ENCODE measurements at places on chromosomes 4 and X.
A peak's percentile ranks its signal among the peaks of the same experiment; 100 is the strongest.

DNA sequence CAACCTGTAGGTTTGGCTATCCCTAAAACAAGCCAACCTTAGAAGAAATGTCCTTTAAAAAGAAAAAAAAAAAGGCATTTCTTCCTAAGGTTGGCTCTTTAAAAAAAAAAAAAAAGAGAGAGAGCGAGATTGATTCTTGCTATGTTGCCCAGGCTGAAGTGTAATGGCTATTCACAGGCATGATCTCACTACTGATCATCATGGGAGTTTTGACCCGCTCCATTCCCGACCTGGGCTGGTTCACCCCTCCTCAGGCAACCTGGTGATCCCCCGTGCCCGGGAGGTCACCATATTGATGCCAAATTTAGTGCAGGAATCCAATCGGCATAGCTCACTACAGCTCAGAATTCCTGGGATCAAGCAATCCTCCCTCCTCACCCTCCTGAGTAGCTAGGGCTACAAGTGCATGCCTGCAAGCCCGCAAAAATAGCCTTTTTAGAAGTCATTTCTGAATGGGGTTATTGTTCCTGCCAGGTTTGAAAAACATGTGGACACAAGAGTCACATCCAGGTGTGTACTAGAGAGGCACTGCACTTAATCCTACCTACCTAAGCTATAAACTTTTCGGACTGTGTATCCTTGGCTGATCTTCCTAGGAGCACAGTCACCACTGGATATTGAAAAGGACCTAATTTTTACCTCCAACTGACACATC, 61.4 kb upstream of the ZCCHC13 start:
- no peak for DNase-seq

DNA sequence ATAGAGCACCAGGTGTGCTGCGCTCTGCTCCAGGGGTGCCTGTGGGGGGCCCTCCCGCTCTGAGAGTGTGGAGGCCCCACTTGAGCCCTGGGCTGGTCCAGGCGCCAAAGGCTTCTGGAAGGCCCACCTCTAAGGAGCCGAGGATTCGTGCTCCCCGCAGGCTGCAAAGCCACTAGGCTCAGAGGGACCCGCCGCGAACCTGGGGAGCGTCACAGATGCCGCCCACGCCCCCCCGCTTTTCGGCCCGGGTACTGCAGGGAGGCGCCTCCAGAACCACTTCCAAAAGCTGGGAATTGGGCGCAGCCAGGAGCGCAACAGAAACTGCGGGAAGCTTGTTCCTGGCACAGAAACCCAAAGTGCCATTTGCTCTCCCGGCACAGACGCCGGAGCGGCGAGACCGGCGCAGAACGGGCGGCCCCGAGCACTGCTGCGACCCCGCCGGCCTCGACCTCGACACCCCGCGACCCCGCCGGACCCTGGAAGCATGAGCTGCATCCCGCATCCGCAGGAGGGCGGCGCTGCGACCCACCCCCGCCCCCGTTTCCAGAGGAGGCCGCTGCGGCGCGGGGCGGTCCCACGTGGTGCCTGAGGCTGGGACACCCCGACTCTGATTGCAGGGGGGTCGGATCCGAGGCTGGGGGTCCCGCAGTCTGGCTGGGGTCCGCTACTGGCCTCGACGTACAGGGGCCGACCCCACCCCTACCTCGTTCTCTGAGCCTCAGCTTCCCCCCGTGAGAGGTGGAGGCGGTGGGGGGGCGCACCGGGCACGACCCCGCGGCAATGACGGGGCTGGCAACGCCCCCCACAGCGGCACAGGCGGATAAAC, 30.8 kb downstream of the CPLX1 start:
- no peak for DNase-seq

DNA sequence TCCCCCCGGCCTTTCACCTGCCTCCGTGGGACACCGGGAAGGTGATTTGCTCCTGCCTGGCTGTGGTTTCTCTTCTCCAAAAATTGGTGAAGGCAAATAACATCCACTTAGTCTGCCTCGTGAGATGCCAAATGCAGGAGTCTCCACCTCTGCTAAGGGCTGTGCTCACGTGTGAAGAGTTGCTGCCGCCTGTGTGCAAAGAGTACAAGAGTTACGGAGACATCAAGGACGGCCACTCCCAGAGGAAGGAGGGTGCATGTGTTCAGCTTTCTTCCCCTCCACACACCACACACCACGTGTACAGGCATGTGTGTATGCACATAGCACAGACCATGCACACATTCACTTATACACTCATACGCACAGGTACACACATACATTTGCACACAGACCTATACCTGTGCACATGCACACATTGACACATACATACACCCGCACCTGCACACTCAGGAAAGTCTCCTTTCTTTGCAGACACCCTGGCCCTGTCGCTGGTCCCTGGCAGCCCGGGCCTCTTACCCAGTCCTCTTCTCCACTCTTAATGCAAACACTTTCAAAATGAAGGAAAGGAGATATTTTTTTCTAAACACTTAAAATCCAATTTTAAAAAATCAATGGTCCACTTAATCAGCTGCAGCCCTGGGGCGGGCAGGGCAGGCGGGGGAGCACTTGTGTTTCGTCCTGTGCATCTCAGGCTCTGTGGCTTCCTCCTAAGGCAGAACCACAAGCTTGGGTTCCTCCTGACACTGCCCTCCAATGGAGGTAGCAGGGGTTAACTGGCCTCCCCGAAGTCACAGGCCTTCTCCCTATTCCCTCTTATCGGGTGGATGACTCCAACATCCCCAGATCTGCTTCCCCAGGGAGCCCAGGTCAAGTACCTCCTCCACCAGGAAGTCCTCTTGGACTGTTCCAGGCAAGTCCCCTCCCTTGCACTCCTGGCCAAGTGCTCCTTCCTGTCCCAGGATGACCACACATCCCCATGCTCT, 103.0 kb downstream of the CPZ start:
- no peak for DNase-seq

GRCh38 chr4:78774417-78774816, 1.7 kb upstream of the BMP2K start:
- DNase-seq, result peak; percentile 23

DNA sequence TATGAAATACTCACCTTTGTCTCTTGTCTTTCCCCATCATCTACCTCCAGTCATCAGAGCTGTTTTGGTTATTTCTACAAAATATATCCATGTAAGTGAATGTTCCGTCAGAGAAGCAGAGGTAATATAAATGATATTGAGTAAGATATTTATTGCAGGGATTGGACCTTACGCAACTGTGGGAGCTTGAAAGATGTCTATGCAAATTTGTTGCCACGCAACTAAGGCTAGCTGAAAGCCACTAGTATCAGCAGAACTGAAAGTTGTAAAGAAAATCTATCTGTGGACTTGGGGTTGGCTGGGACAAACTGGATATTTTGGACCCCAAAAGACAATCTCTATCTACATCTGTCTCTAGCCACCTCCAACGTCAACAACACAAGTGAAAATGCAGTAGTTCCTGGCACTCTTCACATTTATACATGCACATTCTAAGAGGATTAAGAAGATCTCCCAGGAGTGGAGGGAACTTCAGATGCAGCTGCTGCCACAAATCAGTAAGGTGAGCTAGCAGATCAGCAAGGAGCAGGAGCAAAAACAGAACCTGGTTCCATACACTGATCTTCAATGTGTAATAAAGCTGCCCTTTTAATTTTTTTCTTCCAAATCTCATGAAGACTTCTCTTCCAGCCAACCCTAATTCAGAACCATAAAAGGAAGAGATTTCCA, 8.5 kb upstream of the CCSER1 start:
- no peak for DNase-seq

DNA sequence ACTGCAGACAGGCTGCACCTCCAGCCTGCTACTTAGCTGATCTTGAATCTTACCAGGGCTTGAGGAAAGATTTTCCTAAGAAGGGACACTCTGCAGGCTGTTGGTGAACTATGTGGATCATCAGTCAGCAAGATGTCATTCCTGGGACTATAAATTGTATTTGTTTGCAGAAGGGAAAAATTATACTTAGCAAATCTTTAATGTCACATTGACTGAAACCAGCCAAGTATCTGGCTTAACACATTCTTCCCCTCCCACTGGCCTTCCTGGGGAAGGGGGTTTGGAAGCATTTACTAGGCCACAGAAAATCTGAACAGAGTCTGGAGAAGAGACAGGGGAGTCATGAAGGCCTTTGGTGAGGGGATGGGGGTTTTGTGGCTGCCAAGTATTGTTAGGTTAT, 156.7 kb upstream of the EOLA2 start:
- no peak for DNase-seq

DNA sequence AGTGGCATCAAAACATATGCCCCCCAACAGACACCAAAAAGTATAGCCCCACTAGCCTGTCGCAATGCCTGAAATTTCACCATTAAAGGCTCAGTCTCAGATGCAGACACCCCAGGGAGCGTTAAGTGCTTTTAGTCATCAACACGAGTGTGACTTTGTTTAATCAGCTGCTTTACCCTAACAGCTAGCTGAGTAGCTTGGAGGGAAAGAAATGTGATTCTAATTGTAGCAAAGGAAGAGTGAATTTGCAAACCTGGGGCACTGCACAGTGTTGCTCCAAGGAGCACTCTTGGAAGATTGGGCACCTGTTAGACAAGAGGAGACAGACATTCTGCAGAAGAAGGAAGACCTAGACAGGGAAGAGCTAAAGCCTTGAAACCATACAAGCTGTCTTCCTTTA, 145.1 kb downstream of the BEND2 start:
- no peak for DNase-seq

DNA sequence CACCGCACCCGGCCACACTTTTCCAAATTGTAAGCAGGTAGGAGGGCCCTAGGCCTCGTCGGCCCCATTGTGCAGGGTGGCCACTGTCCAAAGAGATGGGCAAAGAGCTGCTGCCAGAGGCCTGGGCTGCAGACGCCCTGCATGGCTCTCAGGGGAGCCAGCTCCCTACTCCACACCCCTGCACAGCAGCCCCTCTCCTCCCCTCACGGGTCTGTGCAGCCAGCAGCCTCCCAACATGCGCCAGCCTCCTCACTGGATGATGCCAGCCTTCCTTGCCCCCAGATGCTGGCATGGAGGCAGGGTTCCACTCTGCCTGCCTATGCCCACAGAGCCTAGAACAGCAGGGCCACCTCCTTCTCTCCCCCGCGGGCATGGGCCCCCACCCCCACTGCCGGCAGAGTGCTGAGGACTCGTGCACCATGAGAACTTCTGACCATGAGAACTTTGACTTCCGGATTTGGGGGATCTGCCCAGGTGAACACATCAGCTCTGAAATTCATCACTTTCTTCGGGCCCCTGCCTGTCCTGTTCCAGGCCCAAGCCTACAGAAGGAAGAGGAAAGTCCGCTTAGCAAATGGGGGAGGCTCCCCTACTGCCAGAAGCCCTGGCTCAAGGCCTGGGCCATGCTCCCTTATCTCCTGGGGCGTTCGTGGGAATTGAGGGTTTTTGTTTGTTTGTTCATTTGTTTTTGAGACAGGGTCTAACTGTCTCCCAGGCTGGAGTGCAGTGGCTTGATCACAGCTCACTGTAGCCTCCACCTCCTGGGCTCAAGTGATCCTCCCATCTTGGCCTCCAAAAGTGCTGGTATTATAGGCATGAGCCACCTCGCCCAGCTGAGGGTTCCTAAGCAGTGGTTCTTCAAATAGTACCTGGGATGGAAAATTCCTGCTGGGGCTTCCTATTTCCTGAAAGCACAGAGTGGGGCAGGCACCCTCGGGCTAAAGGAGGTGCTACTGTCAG, 8.0 kb downstream of the IRAK1 start:
- DNase-seq, result no peak

GRCh38 chr4:164706675-164707074, 47.3 kb upstream of the SMIM31 start:
- no peak for DNase-seq

DNA sequence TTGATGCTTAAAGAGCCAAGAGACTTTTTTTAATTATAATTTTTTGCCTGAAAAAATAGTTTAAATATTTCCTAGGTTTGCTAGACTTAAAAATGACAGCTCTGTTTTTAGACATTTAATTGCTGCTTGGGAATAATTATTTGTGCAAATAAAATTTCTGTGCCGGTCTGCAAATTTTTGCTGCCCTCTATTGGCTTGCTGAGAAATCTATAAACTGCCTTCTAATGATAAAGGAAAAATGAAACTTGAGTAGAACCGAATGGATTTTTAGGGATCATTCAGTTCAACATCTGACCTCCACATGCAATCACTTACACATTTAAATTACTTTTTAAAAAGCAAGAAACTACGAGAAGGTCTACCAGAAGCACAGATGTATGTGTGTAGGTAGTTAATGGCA, 434.0 kb downstream of the FAM133A start:
- DNase-seq, result no peak

GRCh38 chrX:84153538-84153937, 34.5 kb downstream of the RPS6KA6 start:
- no peak for DNase-seq

DNA sequence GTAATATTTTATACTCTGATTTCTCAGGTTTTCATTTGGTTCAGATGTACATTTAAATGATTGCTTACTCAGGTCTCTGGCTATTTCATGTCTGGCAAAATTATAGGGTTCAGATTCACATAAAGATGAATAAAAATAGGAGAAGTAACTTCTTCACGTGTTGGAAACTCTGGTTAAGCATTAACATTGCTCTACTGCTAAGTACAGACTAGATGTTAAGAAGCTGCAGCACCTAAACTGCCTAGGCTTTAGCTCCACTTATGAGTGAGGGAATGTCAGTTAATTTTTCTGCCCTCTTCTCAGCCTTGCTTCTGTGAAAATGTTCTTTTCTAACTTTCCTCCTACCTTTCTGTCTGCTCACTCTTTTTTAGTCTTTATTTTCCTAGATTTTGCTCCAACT, 361.2 kb downstream of the ARAP2 start:
- no peak for DNase-seq

- DNase-seq, result no peak
These were observed 155.2 kb downstream of the SMIM20 start for GRCh38 chr4:26069218-26069617.

- DNase-seq, result no peak
These were observed 527.0 kb downstream of the GRID2 start for GRCh38 chr4:92830771-92831170.

- no peak for DNase-seq
These were observed 67.9 kb downstream of the SLAIN2 start for GRCh38 chr4:48409203-48409602.

DNA sequence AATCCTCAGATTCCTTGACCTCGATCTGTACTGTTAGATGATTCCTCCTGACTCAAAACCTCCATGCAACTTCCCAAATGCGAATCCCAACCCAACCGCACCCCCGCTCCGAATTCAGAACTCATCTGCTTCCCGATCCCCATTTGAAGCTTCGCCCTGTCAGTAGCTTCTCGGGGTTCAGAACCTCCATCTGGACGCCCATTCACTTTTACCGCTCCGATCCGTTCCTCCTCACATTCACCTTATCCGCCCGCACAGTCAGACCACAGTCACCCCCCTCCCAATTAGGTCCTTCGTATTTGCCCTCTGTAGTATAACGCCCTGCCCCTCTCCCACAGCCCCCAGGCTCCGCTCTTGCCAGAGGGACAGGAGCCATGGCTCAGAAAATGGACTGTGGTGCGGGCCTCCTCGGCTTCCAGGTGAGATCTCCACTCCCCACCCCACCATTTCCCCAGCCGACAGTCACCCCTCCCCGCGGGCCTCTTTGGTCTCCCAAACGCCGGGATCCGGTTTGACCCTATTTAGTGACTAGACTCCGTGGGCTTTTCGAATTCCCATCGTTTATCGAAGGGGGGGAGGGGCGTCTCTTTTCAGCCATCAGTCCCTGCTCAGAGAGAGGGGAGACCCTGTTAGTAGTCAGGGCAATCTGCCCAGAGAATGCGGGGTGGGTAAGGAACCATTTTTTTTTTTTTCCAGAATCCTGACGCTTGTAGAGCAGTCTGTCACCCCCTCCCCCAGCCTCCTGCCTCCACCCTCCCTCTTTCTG, 691 bp downstream of the MAGED1 start:
- DNase-seq, result no peak

- DNase-seq, result no peak
These were observed 675.1 kb downstream of the GRXCR1 start for GRCh38 chr4:43567644-43568043.

GRCh38 chr4:94641702-94642560, 115.8 kb upstream of the BMPR1B start:
- DNase-seq, result no peak

All from midbrain (tissue), 1 donor.